ENCODE measurements at places on chromosomes 6 and 20. TPM values are rescaled to one million over a fixed set of nuclear protein-coding genes. Genes with fewer than 3 reads are reported as not detected.

Gene BIRC7
- total RNA-seq, result not detected

Gene PROKR2
- not detected for total RNA-seq

Gene TP53RK
- 17.2 TPM for total RNA-seq

Gene COL12A1
- not detected for total RNA-seq

Gene ENPP4
- total RNA-seq, result 4.9 TPM

Gene ERVFRD-1
- 0.07 TPM for total RNA-seq

Gene KCNK15
- total RNA-seq, result not detected

Gene PRSS16
- total RNA-seq, result 1.9 TPM

Gene LY6G6D
- not detected for total RNA-seq

Gene FAM209A
- total RNA-seq, result 1.5 TPM

Gene MMP24
- total RNA-seq, result not detected

Gene SPTLC3
- total RNA-seq, result 0.73 TPM

Gene CLPSL2
- total RNA-seq, result not detected

Gene PPP1R10
- total RNA-seq, result 106 TPM

Gene CRISP2
- not detected for total RNA-seq

Gene OARD1
- total RNA-seq, result 27.2 TPM

Gene C20orf202
- 0.11 TPM for total RNA-seq

Gene JAG1
- 1.1 TPM for total RNA-seq

Gene CALHM4
- not detected for total RNA-seq

Gene CST1
- not detected for total RNA-seq

Gene TNFRSF6B
- total RNA-seq, result not detected

Gene ULBP3
- 0.98 TPM for total RNA-seq

Gene RGS17
- not detected for total RNA-seq

Gene RBM24
- total RNA-seq, result not detected

Gene AGER
- total RNA-seq, result 30.6 TPM

Gene SLC22A3
- not detected for total RNA-seq

Gene CST3
- 1.8 TPM for total RNA-seq

Gene NOTCH4
- total RNA-seq, result 0.16 TPM

Gene CLIC5
- 2.6 TPM for total RNA-seq

Gene SIRPD
- total RNA-seq, result 0.20 TPM

Gene TMEM74B
- total RNA-seq, result 0.09 TPM

Gene LTA
- total RNA-seq, result 30.0 TPM

Gene BMP5
- not detected for total RNA-seq

Gene GLP1R
- not detected for total RNA-seq

Gene RAET1G
- total RNA-seq, result not detected

Gene EDEM2
- total RNA-seq, result 29.0 TPM

Gene SLC32A1
- total RNA-seq, result not detected

Gene GJA10
- not detected for total RNA-seq

Gene DEFB119
- total RNA-seq, result not detected

Gene HLA-DOB
- 6.9 TPM for total RNA-seq

Gene OOEP
- 0.84 TPM for total RNA-seq

Gene SLC35D3
- total RNA-seq, result not detected

Gene KCNQ2
- total RNA-seq, result 0.05 TPM

Gene THBD
- not detected for total RNA-seq

Gene DTD1
- total RNA-seq, result 28.0 TPM

Gene JPH2
- not detected for total RNA-seq

Gene TFAP2A
- 0.07 TPM for total RNA-seq
